Effector CD8-positive, alpha-beta T cell (primary cell): ENCODE measurements at places on chromosomes 5 and 9.

DNA sequence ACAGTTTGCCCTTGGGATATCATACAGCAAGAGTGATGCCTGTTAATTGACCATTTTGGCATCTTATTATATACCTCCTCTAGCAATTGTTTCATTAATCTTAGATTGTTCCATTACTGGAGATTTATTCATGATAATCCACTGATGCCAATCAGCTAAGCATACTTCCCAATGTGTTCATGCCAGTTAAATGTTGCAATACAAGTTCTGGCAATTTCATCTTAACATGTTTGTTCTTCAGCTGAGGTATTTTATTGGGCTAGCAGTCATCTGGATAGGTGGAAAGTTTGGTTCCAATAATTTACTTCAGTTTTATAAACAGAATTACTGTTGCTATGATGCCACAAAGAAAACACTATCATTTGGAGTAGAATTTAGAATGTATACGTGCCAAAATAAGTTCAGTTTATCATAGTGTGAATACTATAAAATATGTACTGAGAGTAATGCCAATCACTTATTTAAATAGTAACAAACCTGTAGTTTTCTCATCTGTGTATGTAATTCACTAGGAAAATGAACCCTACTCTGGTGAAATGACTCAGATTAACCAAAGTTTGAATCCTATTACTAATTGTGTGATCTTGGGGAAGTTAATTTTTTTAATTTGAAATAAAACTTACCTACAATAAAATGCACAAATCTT lies 27.9 kb upstream of the IL31RA start:
- DNase-seq, result no peak

- no peak for DNase-seq
Observed at GRCh38 chr5:158801268-158801667, 298.4 kb downstream of the EBF1 start.

DNA sequence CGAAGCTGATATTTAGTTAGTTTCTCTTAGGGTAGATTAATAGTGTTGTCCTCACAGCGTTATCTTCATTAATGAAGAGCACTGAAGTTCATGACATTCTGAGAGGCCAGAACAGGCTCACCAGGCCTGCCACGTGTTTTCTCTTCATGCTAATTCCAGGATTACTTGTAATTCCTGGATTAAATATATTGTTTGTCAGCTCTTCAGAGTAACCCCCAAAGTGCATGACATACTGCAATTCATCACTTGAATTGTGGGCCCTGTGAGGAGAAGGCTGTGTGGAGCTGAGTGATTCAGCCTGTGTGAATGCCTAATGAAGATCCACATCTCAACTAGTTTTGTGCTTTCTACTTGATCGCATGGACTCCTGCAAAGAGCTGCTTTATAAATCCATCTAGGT lies 401.0 kb upstream of the ADAMTSL1 start:
- DNase-seq, result no peak

DNA sequence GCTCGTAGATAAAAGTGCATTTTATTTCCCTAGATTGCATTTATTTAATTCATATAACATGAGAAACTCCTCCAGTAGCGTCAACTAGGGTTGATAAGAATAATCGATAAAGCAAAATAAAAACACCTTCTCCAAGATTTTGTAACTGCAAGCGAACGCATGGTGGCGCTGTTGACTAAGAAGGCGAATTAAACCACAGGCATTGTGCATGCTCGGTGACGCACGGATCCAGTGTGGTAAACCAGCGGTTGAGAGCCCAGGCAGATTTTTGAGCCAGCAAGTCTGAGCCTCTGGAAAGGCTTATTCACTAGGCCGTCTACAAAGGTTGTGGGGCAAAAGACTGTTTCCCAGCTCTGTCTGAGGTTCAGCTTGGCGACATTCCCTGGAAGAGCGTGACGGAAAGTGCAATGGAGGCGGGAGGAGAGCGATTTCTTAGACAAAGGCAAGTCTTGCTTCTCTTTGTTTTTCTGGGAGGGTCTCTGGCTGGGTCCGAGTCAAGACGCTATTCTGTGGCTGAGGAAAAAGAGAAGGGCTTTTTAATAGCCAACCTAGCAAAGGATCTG lies at the start of gene PCDHB3:
TSS of gene PCDHB3 (plus strand) at position 231 of the 563 bp plus-strand sequence. CDS start at position 408, 177 bp downstream.
- no peak for DNase-seq

DNA sequence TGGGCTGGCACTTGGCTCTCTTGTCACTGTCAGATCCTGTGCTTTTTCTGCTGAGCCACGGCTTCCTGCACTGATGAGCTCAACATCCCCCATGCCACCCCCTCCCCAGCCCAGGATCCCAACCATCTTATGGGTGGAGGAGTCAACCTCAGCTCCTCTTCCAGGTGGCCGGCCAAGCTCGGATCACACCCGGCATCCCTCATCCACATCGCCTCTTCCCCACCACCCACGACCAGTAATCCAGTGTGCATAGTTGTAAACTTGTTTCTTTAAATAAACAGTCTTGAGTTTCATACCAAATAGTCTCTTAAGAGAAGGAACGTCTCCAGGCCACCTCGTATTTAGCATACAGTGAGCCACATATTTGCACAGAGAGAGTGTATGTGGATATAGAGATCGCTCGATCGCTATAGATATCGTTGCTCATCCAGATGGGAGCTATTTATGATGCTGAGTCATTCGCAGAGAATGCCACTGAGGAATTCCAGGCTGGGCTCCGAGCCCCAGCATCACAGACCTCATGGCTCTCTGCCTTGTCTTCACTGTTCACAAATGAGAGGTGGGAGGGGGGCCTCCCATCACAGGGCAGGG lies 61.8 kb upstream of the CPLX2 start:
- no peak for DNase-seq

GRCh38 chr9:96680812-96681499 lies 25.8 kb upstream of the PRXL2C start:
- no peak for DNase-seq

- DNase-seq, result no peak
Observed at GRCh38 chr5:109859537-109859936, 169.8 kb downstream of the MAN2A1 start.

DNA sequence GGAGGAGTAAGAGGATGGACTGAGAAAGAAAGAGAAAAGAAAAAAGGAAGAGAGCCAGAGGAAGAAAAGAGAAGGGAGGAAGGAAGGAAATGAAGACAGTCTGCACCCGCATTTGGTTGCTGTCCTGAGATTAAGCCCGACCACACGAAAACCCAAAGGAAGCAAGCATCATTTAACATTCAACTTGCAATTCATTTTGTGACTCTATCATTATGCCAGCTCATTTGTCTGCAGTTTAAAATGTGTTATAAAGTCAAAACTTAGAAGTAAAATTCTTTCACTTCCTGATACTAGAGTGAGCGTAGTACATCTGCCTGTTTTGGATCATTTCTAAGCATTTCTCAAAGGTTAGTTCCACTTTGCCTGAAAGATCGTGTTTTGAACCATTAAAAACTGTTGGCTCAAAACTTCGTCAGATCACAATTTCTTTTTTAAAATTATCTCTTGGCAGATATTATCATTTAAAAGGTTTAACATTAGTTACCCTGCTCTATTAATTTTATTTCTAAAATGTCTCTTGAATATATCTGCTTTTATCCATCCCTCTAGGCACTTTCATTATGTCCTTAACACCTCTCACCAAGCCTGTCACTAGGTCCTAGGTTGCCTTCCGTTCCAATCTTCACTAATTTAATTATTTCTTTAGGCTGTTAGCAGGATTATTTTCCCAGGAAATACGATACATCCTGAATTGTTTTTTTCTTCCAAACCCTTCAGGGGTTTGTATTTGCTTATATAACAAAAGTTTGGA lies 240.9 kb downstream of the TLE4 start:
- no peak for DNase-seq

DNA sequence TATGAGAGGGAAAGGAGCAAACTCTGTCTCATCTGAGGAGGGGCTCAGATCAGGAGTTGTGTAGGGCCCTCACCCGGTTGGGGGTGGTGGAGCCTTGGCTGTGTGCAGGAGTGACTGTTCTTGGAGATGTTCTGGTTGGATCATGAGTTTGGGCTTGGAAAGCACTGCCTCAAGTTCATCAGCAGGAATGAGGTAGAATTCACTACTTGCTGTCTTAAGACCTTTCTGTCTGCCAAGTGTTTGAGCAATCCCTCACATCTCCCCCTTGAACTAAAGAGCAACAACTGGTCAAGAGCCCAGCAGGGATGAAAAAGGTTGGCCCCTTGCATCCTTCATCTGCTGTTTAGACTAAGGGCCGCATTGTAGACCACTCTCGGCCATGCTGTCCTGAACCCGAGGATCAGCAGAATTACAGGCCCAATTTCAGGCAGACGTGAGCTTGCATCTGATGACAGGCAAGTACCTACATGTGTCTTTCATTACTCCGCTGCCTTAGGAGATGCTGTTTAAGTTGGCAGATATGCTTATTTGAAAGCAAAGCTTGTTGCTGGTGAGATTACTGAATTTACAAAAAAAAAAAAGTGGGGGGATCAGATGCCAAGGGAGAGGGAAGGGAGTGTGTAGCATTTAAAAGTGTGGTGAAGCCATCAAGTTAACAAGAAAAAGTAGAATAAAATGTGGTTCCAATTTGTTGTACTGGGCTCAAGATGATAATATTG lies 36.4 kb downstream of the PIK3R1 start:
- no peak for DNase-seq

DNA sequence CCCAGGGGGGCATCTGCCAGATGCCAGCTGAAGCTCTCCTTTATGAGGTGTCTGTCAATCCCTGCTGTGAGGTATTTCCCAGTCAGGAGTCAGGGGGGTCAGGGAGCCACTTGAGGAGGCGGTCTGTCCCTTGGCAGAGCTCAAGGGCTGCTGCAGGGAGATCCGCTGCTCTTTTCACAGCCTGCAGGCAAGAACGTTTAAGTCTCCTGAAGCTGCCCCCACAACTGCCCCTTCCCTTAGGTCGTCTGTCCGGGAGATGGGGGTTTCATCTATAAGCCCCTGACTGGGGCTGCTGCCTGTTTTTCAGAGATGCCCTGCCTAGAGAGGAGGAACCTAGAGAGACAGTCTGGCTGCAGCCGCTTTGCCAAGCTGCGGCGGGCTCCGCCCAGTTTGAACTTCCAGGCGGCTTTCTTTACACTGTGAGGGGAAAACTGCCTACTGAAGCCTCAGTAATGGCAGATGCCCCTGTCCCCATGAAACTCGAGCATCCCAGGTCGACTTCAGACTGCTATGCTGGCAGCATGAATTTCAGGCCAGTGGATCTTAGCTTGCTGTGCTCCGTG lies 148.3 kb downstream of the RPS23 start:
- DNase-seq, result no peak

DNA sequence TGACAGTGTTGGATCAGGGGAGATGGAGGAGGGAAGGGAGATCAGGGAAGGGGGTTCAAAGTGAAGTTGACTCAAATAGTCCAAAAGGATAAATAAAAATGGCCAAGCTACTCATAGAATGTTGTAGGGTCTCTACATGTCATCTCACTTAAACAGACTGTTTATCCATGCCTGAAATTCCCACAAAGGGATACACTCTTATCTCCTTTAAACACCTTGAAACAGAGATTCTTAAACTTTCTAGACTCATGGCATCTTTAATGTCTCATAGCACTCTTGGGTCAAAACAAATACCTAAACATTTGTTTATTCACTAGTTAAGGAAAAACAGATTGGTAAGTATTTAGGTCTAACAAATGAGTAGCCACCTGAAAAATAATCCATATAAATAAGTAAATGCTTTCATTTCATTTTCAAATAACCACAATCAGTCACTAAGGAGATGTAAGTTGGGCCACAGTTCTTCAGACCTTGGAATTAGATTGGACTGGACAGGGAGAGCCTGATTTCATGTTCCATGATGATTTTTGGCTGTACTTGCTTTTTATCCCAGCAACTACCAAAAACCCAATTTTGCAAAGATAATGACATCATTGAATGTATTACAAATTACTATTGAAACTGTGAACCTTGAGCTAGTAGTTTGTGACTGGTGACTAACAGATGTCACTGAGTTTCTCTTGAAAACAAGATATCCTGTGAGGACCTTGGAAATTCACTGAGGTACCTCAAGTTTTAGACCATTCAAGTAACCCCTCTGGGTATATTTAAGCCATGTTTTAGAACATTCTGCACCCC lies 62.5 kb upstream of the ISOC1 start:
- no peak for DNase-seq

DNA sequence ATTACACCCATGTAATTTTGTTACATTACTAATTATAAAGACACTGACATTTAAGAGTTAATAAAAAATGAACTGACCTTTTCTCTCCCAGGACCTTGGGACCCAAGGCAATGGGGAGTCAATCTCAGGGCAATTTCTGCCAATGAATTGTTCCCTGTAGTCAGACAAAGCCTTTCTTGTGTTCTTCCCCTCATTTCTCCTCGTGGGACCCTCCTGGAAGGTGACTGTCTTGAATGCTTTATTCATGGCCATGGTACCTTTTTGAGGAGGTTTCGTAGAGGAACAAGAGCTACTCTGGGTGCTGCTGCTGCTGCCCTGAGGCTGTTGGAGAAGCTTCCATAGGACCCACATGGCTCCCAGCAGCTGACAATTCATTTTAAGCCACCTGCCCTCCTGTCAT lies 190.3 kb downstream of the SNX18 start:
- no peak for DNase-seq

DNA sequence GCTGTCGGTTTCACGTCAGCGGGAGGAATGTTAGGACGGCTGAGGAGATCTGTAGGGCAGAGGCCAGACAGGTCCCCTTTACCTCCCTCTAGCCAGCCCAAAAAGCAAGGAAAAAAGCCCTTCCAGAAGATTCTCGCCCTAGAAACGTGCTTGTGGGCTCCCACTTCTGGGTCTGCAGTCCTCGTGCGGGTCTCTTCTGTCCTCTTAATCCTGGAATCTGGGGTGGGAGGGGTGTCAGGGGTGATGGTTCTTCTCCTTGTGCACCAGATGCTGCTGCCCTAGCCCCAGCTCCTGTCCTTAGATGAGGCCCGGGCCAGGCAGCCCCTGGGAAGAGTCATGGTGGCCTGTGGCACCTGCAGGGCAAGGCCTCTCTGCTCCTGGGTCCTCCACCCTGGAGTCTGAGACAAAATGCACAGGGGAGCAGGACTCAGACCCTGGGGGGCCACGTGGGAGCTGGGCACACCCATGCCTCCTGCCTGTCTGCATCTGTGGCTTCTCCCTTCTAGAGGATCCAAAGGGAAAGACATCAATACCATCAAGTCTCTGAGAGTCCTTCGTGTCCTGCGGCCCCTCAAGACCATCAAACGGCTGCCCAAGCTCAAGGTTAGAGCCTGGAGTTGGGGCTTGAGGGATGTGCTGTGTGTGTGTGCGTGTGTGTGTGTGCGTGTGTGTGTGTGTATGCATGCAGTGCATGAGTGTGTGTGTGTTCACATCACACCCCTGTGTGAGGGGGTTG lies 174.2 kb downstream of the CACNA1B start:
- DNase-seq, result no peak

- DNase-seq, result no peak
Observed at GRCh38 chr5:112289465-112289864, 129.6 kb downstream of the EPB41L4A start.

GRCh38 chr9:91803151-91803940 lies 146.7 kb downstream of the ROR2 start:
- DNase-seq, result no peak

DNA sequence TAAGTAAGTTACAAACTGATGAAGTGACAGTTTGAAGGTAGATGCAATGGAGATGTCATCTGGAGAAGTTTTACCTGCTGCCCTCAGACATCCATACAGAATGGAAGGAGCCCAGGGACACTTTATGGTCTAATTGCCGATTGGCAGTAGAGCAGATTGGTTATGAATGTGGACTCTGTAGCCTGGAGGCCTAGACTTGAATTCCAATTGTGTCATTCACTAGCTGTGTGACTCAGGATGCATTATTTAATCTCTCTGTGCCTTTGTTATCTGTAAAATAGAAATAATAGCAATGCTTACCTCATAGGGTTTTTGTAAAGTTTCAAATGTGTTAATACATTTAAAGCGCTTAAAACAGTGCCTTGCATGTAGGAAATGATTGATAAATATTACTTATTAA lies 5.2 kb upstream of the TCERG1 start:
- DNase-seq, result no peak
